ENCODE measurements at places on chromosomes 13 and 19.

DNA sequence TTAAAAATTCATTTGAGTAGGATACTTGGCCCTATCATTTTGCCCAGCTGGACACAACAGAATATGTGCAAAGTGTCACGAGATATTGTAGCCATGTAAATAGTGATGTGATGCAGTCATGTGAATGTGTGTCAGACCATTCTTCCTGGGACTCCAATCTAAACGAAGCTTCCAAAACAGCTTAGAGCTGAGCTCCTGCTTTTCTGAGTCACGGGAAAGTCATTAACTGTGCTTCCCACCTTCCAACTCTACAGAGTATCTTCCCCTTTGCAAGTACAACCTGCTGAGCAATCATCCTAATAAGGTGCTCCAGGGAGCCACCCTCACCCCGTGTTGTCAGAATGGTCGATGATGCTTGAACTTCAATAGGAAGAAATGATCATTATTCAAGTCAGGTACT, 294.7 kb downstream of the MYO16 start:
- H3K36me3 ChIP-seq = no peaks in the 10 kb centered on the region
- no peak overlapping the region for H3K4me3 ChIP-seq
- no peak for DNase-seq
- no peaks in the 10 kb centered on the region for H3K4me1 ChIP-seq

- no peak overlapping the region for H3K27ac ChIP-seq
- no peaks in the 10 kb centered on the region for H3K27me3 ChIP-seq
- peaks cover 49% of the 10 kb centered on the region for H3K36me3 ChIP-seq
- peaks cover 11% of the 10 kb centered on the region for H3K4me1 ChIP-seq
- DNase-seq = no peak
Observed at GRCh38 chr19:39825531-39826076, 8.4 kb downstream of the DYRK1B start.

- DNase-seq = peak; percentile 84
- H3K27ac ChIP-seq = peak overlapping the region; percentile 68
- peak overlapping the region; percentile 96 for H3K4me3 ChIP-seq
- H3K27me3 ChIP-seq = no peaks in the 10 kb centered on the region
Observed at GRCh38 chr13:49996161-49996915, 504 bp upstream of the TRIM13 start.

DNA sequence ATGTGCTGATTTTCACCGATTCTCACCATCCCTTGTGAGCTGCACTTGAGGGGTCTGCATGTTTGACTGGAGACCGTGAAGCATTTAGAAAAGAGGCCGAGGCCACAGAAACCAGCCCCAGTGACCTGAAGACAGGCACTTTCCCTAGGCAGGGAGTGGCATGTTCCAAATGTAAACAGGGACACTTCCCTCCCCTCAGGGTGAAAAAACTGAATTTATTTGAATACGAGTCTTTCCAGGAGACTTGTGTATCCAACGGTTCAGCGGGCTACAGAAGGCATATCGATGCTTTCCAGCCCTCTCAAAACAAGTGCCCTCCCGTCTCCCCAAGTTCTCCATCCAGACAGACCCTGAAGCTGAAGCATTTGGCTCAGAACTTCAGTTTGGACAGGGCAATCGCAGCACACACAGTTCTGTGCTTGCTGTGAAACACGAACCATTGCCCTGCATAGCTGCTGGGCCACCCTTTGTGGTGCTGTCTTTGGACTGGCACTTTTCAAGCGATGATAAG, 106.1 kb downstream of the ZIC5 start:
- H3K4me3 ChIP-seq = no peak overlapping the region
- H3K4me1 ChIP-seq = no peaks in the 10 kb centered on the region
- no peak overlapping the region for H3K27ac ChIP-seq
- DNase-seq = no peak
- peaks cover 17% of the 10 kb centered on the region for H3K36me3 ChIP-seq
- H3K27me3 ChIP-seq = no peaks in the 10 kb centered on the region

DNA sequence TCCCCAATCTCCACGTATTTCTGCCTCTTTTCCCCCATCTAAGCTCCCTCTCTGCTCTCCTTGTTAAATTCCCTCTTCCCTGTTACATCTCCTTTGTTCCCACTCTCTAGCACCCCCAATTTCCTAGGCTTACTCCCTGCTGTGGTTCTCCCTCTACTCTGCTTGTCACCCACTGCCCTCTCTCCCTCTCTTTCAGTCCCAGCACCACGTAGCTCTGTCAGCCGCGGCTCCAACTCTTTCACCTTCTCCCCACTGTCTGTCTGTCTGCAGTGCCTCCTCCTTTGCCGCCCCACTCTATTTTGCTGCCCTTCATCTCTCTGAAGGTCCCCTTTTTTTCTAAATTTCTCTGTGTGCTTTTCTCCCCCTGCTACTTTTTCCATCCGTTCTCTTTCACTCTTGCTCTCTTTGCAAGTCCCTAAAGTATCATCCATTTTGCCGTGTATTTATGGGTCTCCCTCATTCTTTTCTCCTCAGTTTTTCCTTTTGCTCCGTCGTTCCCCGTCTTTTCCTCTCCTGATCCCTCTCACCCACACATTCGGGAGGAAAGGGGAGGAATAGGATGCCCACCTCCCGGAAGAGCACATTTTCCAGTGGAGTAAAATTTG, 937 bp downstream of the ZNF841 start:
- peak overlapping the region; percentile 98 for H3K27ac ChIP-seq
- H3K4me3 ChIP-seq = peak overlapping the region; percentile 95
- H3K27me3 ChIP-seq = no peaks in the 10 kb centered on the region
- peaks cover 19% of the 10 kb centered on the region for H3K4me1 ChIP-seq

DNA sequence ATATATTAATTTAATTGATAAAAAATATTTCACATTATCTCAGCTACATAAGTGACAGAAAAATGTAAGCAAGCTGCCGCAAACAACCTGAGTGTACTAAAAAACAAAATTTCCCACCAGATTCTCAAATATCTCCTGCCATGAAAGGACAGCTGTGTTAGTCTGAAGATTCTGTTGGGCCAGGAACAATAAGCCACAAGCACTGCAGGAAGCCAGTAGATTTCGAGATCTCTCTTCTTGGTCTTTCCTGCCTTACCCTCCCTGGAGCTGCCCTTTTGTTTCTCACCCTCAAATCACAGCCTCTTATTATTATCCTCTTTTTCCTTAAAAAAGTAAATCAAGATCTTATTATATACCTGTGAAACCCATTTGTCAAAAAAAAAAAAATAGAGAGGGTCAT, 165.6 kb downstream of the EFNB2 start:
- DNase-seq = no peak
- peaks cover 15% of the 10 kb centered on the region for H3K27me3 ChIP-seq
- no peak overlapping the region for H3K4me3 ChIP-seq
- H3K27ac ChIP-seq = no peak overlapping the region
- H3K4me1 ChIP-seq = peaks cover 14% of the 10 kb centered on the region

DNA sequence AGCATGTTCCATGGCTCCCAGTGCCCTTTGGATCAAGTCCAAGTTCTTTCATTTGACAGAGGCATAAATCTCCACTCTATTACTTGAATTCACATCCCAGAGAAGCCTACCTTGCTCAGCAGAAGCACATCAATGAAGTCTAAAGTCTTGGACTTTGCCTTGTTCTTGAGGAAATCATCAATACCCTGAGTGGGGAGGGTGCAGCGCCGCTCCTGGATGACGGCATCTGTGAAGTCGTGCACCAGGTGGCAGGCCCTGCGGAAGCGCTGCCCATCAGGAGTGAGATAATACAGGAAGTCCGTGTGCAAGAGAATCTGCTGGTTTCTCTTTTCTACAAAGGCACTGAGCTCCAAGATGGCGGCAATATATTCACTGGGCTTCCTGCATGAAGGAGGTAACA, 10.6 kb downstream of the CYP4F11 start:
- H3K27ac ChIP-seq = no peak overlapping the region
- DNase-seq = no peak
- H3K36me3 ChIP-seq = no peaks in the 10 kb centered on the region
- peaks cover 43% of the 10 kb centered on the region for H3K27me3 ChIP-seq
- no peaks in the 10 kb centered on the region for H3K4me1 ChIP-seq

GRCh38 chr19:1213391-1214286, 8.1 kb downstream of the STK11 start:
- peaks cover 32% of the 10 kb centered on the region for H3K4me1 ChIP-seq
- no peaks in the 10 kb centered on the region for H3K27me3 ChIP-seq
- peak; percentile 69 for DNase-seq
- H3K27ac ChIP-seq = peak overlapping the region; percentile 97

GRCh38 chr19:46288896-46289588, 7.8 kb upstream of the HIF3A start:
- no peak for DNase-seq
- H3K27ac ChIP-seq = no peak overlapping the region
- H3K27me3 ChIP-seq = peaks cover under 1% of the 10 kb centered on the region
- no peaks in the 10 kb centered on the region for H3K36me3 ChIP-seq

- no peak overlapping the region for H3K4me3 ChIP-seq
- no peaks in the 10 kb centered on the region for H3K36me3 ChIP-seq
- DNase-seq = no peak
- H3K4me1 ChIP-seq = no peaks in the 10 kb centered on the region
Observed at GRCh38 chr13:108597943-108598342, 31.5 kb upstream of the MYO16 start.

- peaks cover 3% of the 10 kb centered on the region for H3K36me3 ChIP-seq
- H3K27me3 ChIP-seq = no peaks in the 10 kb centered on the region
- peak; percentile 50 for DNase-seq
- peak overlapping the region; percentile 40 for H3K4me3 ChIP-seq
- H3K27ac ChIP-seq = peak overlapping the region; percentile 68
Observed at GRCh38 chr19:40165362-40165937, 25.8 kb upstream of the MAP3K10 start.

- H3K4me3 ChIP-seq = peak overlapping the region; percentile 64
- H3K27ac ChIP-seq = peak overlapping the region; percentile 100
- H3K27me3 ChIP-seq = no peaks in the 10 kb centered on the region
- H3K4me1 ChIP-seq = peaks cover 52% of the 10 kb centered on the region
- peaks cover 77% of the 10 kb centered on the region for H3K36me3 ChIP-seq
Observed at GRCh38 chr19:4108767-4109625, 14.9 kb downstream of the MAP2K2 start.

DNA sequence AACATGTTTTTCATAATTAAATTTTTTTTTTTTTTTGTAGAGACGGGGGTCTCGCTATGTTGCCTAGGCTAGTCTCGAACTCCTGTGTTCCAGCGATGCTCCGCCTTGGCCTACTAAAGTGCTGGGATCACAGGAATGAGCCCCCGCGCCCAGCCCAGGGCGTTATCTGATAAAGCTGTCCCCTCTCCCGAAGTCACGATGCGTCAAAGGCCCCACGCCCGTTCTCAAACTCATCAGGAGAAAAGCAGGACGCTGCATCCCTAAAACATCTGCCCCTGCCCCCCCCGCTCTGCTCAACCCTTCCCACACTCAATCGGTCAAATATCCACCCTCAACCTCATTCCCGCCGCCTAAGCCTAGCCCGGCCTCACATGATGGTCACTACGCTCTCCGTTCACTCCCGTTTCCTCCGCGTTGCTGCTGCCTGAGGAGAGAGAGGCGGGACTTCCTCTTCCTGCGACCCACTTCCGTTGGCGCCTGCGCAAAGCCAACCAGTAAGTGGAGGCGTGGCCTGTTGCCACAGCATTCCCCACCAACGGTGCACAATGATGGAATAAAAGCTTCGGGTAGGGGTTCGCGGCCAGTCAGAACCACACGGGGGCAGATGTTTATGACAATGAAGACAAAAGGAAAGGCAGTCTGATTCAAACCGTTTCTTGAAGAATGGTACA, at the start of gene SNRPD2:
TSS of gene SNRPD2 (minus strand) at position 438 of the 671 bp plus-strand sequence. CDS start at position 373, 65 bp downstream.
- peaks cover 52% of the 10 kb centered on the region for H3K36me3 ChIP-seq
- H3K4me1 ChIP-seq = peaks cover 19% of the 10 kb centered on the region
- peak within 1 kb of the TSS; percentile 98 for H3K27ac ChIP-seq

- H3K4me3 ChIP-seq = no peak overlapping the region
- no peak overlapping the region for H3K27ac ChIP-seq
- H3K4me1 ChIP-seq = no peaks in the 10 kb centered on the region
Observed at GRCh38 chr13:71524613-71525304, 342.2 kb downstream of the DACH1 start.

- no peak overlapping the region for H3K4me3 ChIP-seq
- no peak for DNase-seq
- no peaks in the 10 kb centered on the region for H3K36me3 ChIP-seq
- no peak overlapping the region for H3K27ac ChIP-seq
- H3K4me1 ChIP-seq = peaks cover 7% of the 10 kb centered on the region
Observed at GRCh38 chr19:38513762-38514167, 80.3 kb downstream of the RYR1 start.

DNA sequence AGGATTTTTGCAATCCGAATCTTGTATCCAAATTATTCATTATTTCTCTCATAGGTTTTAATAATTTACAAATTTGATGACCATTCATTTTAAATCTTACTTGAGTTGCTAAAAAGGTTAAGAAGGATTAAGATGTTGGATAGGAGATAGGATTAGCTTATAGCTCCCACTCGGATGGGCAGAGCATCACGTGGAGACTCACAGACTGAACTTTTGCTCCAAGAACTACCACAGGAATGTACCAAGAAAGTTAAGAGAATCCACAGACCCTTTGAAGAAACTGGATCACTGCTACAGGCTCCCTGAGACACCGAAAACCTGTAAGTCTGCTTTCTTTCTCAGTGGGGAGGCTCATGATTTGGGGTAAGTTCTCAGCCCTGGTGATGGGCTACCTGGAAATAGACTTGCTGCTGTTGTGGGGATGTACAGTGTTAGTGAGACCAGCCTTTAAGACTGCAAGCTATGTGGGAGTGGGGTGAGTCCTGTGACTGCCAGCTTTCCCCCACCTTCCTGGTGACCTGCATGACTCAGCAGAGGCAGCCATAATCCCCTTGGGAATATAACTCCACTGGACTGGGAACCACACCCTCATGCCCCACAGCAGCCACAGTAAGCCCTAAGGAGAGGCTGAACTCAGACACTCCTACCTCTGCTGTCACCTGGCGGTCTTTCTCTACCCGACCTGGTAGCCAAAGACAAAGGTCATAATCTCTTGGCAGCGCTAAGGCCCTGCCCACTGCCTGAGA, 1458.0 kb downstream of the OLFM4 start:
- H3K4me1 ChIP-seq = no peaks in the 10 kb centered on the region
- H3K36me3 ChIP-seq = no peaks in the 10 kb centered on the region
- H3K27me3 ChIP-seq = no peaks in the 10 kb centered on the region
- no peak overlapping the region for H3K27ac ChIP-seq
- no peak overlapping the region for H3K4me3 ChIP-seq
- no peak for DNase-seq

DNA sequence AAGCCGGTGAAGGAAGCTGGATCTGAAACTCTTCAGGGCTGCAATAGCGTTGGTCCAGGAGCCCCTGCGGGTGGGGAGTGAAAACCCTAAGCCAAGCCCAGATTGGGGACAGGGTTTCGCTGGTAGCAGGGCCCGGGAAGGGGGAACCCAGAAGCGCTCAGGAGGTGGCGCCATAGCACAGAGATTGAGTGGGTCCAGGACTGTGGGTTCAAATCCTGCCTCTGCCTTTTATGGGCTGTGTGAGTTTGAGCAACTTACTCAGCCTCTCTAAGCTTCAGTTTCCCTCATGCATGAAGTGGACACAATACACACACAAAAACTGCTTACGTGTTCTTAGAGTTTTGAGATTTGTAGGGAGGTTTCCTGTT, 8.3 kb upstream of the SYCN start:
- H3K4me3 ChIP-seq = no peak overlapping the region
- no peak overlapping the region for H3K27ac ChIP-seq
- no peaks in the 10 kb centered on the region for H3K4me1 ChIP-seq

GRCh38 chr19:8396563-8397203, 6.5 kb downstream of the RAB11B start:
- no peaks in the 10 kb centered on the region for H3K27me3 ChIP-seq
- H3K27ac ChIP-seq = peak overlapping the region; percentile 68
- peaks cover 24% of the 10 kb centered on the region for H3K36me3 ChIP-seq
- peak; percentile 31 for DNase-seq
- peaks cover 36% of the 10 kb centered on the region for H3K4me1 ChIP-seq

- no peak for DNase-seq
- H3K27me3 ChIP-seq = no peaks in the 10 kb centered on the region
Observed at GRCh38 chr13:104993708-104994107, 1541.8 kb downstream of the EFNB2 start.
